Activated naive CD8-positive, alpha-beta T cell treated with anti-CD3 and anti-CD28 coated beads, Interleukin-2, amount 10 ng/mL, durations not matched to agents 7 days and 5 days (primary cell): ENCODE measurements at places on chromosomes 12 and 14. TPM values are rescaled to one million over a fixed set of nuclear protein-coding genes. Genes with fewer than 3 reads are reported as not detected.

Gene RFX4
- not detected for total RNA-seq

Gene BDKRB2
- total RNA-seq = not detected

Gene ALG10B
- 9.6 TPM for total RNA-seq

Gene ACTN1
- total RNA-seq = 71.5 TPM

Gene FOS
- total RNA-seq = 60.3 TPM

Gene BMAL2
- 8.6 TPM for total RNA-seq

Gene ESYT1
- total RNA-seq = 251 TPM

Gene TRPV4
- not detected for total RNA-seq

Gene EML5
- 2.2 TPM for total RNA-seq

Gene HOXC13
- total RNA-seq = not detected

Gene ANAPC5
- total RNA-seq = 133 TPM

Gene SDR9C7
- not detected for total RNA-seq

Gene SCN8A
- 0.96 TPM for total RNA-seq
